ENCODE measurements at places on chromosomes 6 and 20. TPM values are rescaled to one million over a fixed set of nuclear protein-coding genes. Genes with fewer than 3 reads are reported as not detected.

BFSP1 gene
- 2.9 TPM for total RNA-seq

ETV7 gene
- total RNA-seq, result 0.57 TPM

BCL2L1 gene
- total RNA-seq, result 109 TPM

C4B gene
- 104 TPM for total RNA-seq

NOTCH4 gene
- total RNA-seq, result 17.9 TPM

FLRT3 gene
- total RNA-seq, result 26.6 TPM

EYA2 gene
- total RNA-seq, result 7.3 TPM

TFAP2D gene
- total RNA-seq, result not detected

SLC22A16 gene
- not detected for total RNA-seq

CYP24A1 gene
- 0.78 TPM for total RNA-seq

GPLD1 gene
- total RNA-seq, result 22.5 TPM

MEP1A gene
- 0.18 TPM for total RNA-seq

PRDM13 gene
- not detected for total RNA-seq

CPNE5 gene
- total RNA-seq, result 98.6 TPM

ABCC10 gene
- total RNA-seq, result 35.7 TPM

HSPA1L gene
- total RNA-seq, result 5.9 TPM

CDSN gene
- not detected for total RNA-seq

NRSN1 gene
- total RNA-seq, result 105 TPM

ADA gene
- 5.3 TPM for total RNA-seq

DDO gene
- 3.6 TPM for total RNA-seq

ZBP1 gene
- not detected for total RNA-seq

NHSL1 gene
- 23.7 TPM for total RNA-seq

GPX5 gene
- not detected for total RNA-seq

ENPP1 gene
- 1.1 TPM for total RNA-seq

GPR6 gene
- 3.3 TPM for total RNA-seq

DLK2 gene
- 5.8 TPM for total RNA-seq

OLIG3 gene
- not detected for total RNA-seq

VIP gene
- total RNA-seq, result 12.5 TPM

SAMD5 gene
- 2.3 TPM for total RNA-seq

ECT2L gene
- total RNA-seq, result not detected

CRISP2 gene
- not detected for total RNA-seq

CD24 gene
- 11.4 TPM for total RNA-seq

TMEM200A gene
- 2.1 TPM for total RNA-seq

MOG gene
- 81.6 TPM for total RNA-seq

NANP gene
- 3.7 TPM for total RNA-seq

ADGB gene
- not detected for total RNA-seq

VPS16 gene
- total RNA-seq, result 53.1 TPM

VGLL2 gene
- not detected for total RNA-seq

MICB gene
- total RNA-seq, result 3.1 TPM

ELOVL2 gene
- 15.1 TPM for total RNA-seq

OVOL2 gene
- total RNA-seq, result 3.5 TPM
